Adrenal gland (tissue), 19 donors: ENCODE measurements at places on chromosomes 3 and 15. TPM values are rescaled to one million over a fixed set of nuclear protein-coding genes. Genes with fewer than 3 reads are reported as not detected.

GRCh38 chr3:146164971-146165769 is 4.2 kb upstream of the PLOD2 start:
- no peaks in the 10 kb centered on the region for H3K36me3 ChIP-seq
- H3K27me3 ChIP-seq = no peaks in the 10 kb centered on the region
- no peak for DNase-seq
- H3K4me3 ChIP-seq = no peak overlapping the region
- no peak overlapping the region for H3K27ac ChIP-seq

SV2B gene
- 3.3 TPM for polyA plus RNA-seq

ALDH1A2 gene
- 1.8 TPM for polyA plus RNA-seq

CHP1 gene
- polyA plus RNA-seq = 39.7 TPM
